ENCODE measurements at places on chromosomes 7 and 10. TPM values are rescaled to one million over a fixed set of nuclear protein-coding genes. Genes with fewer than 3 reads are reported as not detected.

GRCh38 chr7:130144312-130145171 is 60.7 kb downstream of the TMEM209 start:
- peak; percentile 14 for DNase-seq

GRCh38 chr10:75404815-75405597 is 3.4 kb upstream of the ZNF503 start:
- DNase-seq: no peak

DNA sequence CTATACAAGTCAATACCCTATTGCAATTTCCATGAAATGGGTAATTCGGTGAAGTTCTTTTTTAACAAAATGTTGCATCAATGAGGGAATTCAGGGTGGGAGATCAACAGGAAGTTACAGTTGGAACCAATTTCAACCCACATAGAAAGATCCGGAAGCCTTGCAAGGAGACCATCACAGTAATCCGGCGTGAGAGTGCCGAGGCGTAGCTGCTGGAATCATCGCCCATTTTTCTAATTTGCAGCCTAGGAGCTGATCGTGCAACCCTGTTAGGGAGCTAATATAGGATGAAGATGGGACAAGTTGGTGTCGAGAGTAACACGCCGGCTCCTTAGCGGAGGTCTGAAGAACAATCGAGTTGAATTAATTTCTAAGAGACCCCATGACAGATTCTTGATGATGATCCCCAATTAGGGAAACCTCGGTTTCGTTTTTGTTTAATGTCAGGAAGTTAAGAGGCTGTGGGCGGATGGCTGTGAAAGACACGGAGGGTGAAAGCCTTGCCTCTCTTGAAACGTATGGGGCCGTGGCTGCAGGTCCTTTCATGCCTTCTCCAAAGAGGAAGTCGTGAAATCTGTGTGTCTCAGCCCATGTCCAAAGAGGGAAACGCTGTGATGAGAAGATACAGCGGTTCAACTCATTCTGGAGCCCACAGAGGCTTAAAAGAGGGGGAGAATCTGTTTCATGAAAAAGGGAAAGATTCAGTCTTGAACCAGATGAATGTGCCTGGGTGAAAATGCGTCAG is 51.2 kb upstream of the CARD11 start:
- DNase-seq: no peak

- DNase-seq: no peak
Measured at GRCh38 chr7:21587139-21587784, 44.4 kb downstream of the DNAH11 start.

GRCh38 chr7:128059143-128059988 is 28.1 kb upstream of the LRRC4 start:
- DNase-seq: no peak

SNCG gene
- total RNA-seq: 8.8 TPM

GRCh38 chr10:98001736-98002135 is 28.7 kb downstream of the CRTAC1 start:
- no peak for DNase-seq

DNA sequence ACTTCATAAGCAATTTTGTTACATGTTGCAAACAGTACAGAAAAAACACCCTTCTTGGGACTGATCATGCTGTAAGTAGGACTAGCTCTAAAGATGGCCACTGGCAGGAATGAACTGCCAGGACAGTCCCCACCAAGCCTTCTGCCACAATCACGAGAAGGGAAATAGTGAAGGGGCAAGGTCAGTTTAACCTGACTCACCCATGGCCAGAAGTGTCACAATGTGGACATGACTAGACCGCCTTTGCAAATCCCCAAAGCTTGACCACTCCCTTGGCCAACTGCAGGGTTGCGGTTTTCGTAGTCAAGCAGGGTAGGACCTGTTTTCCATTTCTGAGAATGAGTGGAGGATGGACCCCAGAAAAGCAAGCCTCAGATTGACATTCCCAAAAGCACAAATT is 19.4 kb upstream of the FRAT2 start:
- DNase-seq: no peak

- peak; percentile 64 for DNase-seq
Measured at GRCh38 chr10:48608279-48608681, 3.4 kb upstream of the ARHGAP22 start.

Data from A172 (cell line).